ENCODE measurements at places on chromosomes 11 and 22.
A peak's percentile ranks its signal among the peaks of the same experiment; 100 is the strongest.

DNA sequence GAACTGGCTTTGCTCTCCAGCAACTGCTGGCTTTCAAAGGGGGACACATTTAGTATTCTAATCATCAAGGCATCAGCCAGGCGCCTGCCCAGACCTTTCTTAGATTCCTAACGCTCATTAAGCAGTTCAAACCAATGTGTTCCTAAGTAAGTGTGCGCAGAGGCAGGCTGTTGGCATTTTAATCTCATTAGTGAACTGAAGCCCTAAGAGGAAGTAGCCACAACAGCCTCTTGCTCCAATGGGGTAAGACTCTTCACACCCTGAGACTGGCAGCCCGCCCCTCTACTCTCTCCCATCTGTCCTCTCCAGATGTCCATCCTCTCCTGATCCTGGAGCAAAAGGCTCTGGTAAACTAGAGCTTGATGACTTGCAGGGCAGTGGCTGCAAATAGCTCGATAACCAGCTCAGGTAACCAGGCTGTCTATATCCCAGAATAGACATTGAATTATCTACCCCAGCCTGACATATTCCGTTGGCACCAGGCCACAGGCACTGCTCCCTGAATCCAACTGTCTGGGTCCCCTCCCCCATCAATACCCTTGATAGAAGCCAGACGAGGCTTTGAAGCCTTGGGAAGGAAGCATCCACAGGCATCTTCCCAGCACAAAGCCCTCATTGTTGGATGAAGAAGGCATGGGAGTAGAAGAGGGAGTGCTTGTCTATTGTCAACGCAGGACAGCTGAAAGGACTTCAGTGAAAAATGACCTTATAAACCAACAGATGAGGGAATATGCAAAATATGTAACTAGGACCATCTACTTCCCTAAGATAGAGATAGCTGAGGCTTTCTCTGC, 321.1 kb downstream of the TENM4 start:
- H3K4me1 ChIP-seq, result no peaks in the 10 kb centered on the region
- H3K4me3 ChIP-seq, result no peak overlapping the region
- H3K27ac ChIP-seq, result no peak overlapping the region
- no peaks in the 10 kb centered on the region for H3K36me3 ChIP-seq

DNA sequence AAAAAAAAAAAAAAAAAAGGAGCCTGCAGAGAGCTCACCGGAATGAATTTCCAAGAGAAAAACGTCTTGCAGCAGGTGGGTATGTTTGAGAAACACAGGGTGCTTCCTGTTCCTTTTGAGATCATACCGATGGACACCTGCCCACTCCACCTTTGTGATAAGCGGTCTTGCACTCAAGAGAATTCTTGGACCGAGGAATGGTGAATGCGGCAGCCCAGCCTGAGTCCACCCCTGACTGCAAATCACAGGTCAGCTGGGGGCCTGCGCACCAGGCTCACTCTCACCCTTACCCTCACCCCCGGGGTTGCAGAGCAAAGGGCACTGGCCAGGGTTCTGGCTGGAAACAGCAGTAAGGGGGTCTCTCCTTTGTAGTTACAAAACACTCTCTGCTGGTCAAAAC, 16.8 kb upstream of the TEF start:
- no peaks in the 10 kb centered on the region for H3K36me3 ChIP-seq
- H3K4me3 ChIP-seq, result no peak overlapping the region
- H3K27ac ChIP-seq, result no peak overlapping the region
- DNase-seq, result no peak
- no peaks in the 10 kb centered on the region for H3K27me3 ChIP-seq
- peaks cover 10% of the 10 kb centered on the region for H3K4me1 ChIP-seq

DNA sequence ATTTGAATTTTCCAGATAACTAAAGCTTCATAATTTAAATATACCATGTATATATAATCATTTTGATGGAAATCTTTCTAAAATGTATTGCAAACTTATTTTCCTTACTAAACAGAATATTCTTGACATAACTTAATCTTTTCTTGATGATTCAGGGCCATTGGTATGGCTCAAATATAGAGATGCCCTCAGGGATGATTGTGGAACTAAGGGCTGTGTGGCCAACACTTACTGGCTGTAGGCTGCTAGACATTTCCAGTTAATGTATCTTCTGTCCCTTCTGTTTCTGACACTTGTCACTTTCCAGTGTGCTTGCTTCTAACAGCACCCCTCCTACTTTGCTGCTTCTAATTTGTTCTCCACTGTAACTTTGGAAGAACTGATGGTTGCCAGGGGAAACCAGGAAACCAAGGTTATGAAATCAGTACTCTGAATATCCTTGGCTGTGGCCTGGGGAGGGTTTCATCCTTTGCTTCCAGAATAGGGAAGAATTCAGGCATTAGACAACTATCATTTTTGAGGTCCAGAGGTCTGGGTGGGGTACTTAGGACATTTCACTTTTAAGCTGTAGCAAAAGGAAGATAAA, 697.2 kb downstream of the ETS1 start:
- peaks cover 21% of the 10 kb centered on the region for H3K4me1 ChIP-seq
- H3K36me3 ChIP-seq, result no peaks in the 10 kb centered on the region
- H3K27me3 ChIP-seq, result no peaks in the 10 kb centered on the region
- peak; percentile 80 for DNase-seq
- no peak overlapping the region for H3K4me3 ChIP-seq

DNA sequence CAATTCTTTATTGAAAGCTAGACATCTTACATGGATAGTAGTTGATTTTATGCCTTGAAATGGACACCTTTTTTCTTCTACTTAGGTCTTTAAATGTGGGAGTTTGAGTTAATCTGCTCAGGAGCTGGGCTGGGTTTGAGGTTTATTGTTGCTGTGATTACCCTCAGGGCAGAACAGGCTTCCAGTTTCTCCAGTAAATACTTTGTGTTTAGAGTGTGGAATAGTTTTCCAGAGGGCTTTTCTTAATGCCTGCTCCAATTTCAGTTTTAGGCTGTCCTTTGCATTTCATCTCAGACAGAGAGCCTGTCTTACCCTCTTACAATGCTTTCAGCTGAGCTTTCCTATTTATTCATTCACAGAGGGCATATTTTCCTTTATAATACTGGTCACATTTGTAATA, 69.9 kb upstream of the ADORA2A start:
- peaks cover 27% of the 10 kb centered on the region for H3K36me3 ChIP-seq
- H3K4me3 ChIP-seq, result no peak overlapping the region
- no peak for DNase-seq
- no peak overlapping the region for H3K27ac ChIP-seq

- H3K27ac ChIP-seq, result no peak overlapping the region
- no peaks in the 10 kb centered on the region for H3K4me1 ChIP-seq
- no peaks in the 10 kb centered on the region for H3K36me3 ChIP-seq
- no peak for DNase-seq
- H3K27me3 ChIP-seq, result no peaks in the 10 kb centered on the region
These were observed 89.9 kb upstream of the ARHGAP20 start for GRCh38 chr11:110802162-110802561.

GRCh38 chr11:116865696-116866095, 28.3 kb upstream of the APOA1 start:
- DNase-seq, result peak; percentile 70
- H3K27ac ChIP-seq, result peak overlapping the region; percentile 81
- no peak overlapping the region for H3K4me3 ChIP-seq
- no peaks in the 10 kb centered on the region for H3K36me3 ChIP-seq
- H3K27me3 ChIP-seq, result no peaks in the 10 kb centered on the region
- peaks cover 78% of the 10 kb centered on the region for H3K4me1 ChIP-seq

DNA sequence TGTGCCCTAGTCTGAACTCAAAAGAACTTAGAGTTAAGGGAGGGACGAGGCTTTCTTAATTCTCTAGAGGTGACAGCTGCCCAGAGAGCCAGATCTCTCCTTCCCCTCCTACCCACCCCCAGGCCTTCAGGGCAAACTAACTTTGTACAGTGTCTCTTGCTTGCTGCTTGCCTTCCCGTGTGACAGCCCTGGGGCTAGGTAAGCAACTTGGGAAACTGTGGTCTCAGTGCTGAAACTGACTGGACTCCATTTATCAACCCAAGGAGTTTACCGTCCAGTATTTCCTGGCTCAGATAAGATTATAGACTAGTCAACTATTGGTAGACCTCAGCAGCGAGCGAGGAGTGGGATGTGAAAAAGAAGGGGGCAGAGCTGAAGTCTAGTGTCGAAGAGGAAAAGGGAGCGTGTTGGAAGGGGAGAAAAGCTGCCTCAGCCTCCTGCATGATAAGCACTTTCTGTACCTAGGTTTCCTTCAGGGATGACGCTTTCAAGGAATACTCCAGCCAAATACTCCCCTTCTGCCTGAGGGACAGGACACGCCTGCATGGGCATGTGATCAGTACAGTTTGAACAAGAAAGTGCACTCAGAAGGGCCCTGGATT, 43.3 kb upstream of the WEE1 start:
- H3K4me3 ChIP-seq, result no peak overlapping the region
- H3K27me3 ChIP-seq, result no peaks in the 10 kb centered on the region
- peaks cover 38% of the 10 kb centered on the region for H3K4me1 ChIP-seq
- H3K27ac ChIP-seq, result no peak overlapping the region
- no peak for DNase-seq

GRCh38 chr22:34210301-34210700, 290.0 kb upstream of the LARGE1 start:
- H3K36me3 ChIP-seq, result no peaks in the 10 kb centered on the region
- H3K27me3 ChIP-seq, result no peaks in the 10 kb centered on the region
- no peaks in the 10 kb centered on the region for H3K4me1 ChIP-seq
- DNase-seq, result no peak
- H3K27ac ChIP-seq, result no peak overlapping the region

GRCh38 chr11:35118906-35119305, 20.1 kb upstream of the CD44 start:
- H3K27me3 ChIP-seq, result no peaks in the 10 kb centered on the region
- DNase-seq, result no peak
- H3K4me1 ChIP-seq, result no peaks in the 10 kb centered on the region
- no peaks in the 10 kb centered on the region for H3K36me3 ChIP-seq

GRCh38 chr11:109731451-109731850, 309.5 kb downstream of the C11orf87 start:
- no peak for DNase-seq
- peaks cover 4% of the 10 kb centered on the region for H3K4me1 ChIP-seq
- no peak overlapping the region for H3K4me3 ChIP-seq
- no peaks in the 10 kb centered on the region for H3K27me3 ChIP-seq

- no peaks in the 10 kb centered on the region for H3K36me3 ChIP-seq
- H3K4me3 ChIP-seq, result no peak overlapping the region
- DNase-seq, result no peak
- peaks cover 17% of the 10 kb centered on the region for H3K4me1 ChIP-seq
- H3K27ac ChIP-seq, result no peak overlapping the region
These were observed 5.8 kb downstream of the CCDC34 start for GRCh38 chr11:27357250-27357649.

- H3K4me1 ChIP-seq, result no peaks in the 10 kb centered on the region
- H3K4me3 ChIP-seq, result no peak overlapping the region
- no peak overlapping the region for H3K27ac ChIP-seq
- H3K36me3 ChIP-seq, result no peaks in the 10 kb centered on the region
- no peaks in the 10 kb centered on the region for H3K27me3 ChIP-seq
These were observed 21.0 kb upstream of the MS4A6E start for GRCh38 chr11:60305906-60306619.

- H3K4me3 ChIP-seq, result no peak overlapping the region
- H3K27me3 ChIP-seq, result no peaks in the 10 kb centered on the region
- H3K4me1 ChIP-seq, result no peaks in the 10 kb centered on the region
- peak; percentile 36 for DNase-seq
These were observed 25.5 kb upstream of the DGKZ start for GRCh38 chr11:46321757-46322156.

GRCh38 chr22:25070956-25071355, 118.4 kb downstream of the KIAA1671 start:
- H3K27me3 ChIP-seq, result peaks cover 24% of the 10 kb centered on the region
- H3K4me1 ChIP-seq, result no peaks in the 10 kb centered on the region
- H3K27ac ChIP-seq, result no peak overlapping the region
- DNase-seq, result no peak

DNA sequence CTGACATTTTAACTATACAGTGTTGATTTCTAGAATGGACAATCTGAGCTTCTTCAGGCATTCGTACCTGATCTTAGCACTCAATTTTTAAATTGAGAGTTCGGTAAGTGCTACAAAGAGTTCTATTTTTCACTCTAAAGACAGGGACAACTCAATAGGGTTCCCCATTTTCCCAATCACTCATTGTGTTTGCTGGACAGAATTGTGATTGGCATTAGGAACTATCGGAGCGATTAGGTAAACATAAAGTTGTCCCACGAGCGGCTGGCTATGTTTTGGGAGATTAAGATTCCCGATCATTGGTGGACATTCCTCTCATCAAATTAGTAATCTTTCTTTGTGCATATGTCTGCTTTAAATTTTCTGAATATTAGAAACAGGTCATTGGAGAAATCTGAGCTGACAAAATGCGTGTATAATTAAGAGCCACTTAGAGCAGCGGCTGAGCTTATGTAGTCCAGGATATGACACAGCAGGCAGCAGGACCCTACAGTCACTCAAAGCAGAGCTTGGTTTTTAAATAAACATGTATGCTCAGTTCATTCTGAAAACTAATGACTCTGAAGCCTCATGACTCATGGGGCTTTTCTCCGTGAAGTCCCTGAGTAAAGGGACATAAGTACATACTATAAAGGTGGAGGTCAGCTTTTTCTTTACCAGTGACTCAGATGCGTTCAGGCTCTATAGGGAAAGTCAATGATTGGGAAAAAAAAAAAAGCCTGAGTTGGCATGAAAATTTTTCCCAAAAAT, 109.4 kb downstream of the GRIA4 start:
- no peaks in the 10 kb centered on the region for H3K36me3 ChIP-seq
- no peak overlapping the region for H3K27ac ChIP-seq
- no peak overlapping the region for H3K4me3 ChIP-seq
- H3K4me1 ChIP-seq, result no peaks in the 10 kb centered on the region
- H3K27me3 ChIP-seq, result no peaks in the 10 kb centered on the region
- DNase-seq, result no peak

Measured in GM23248 (cell line).